ENCODE measurements at places on chromosomes 6 and 20. TPM values are rescaled to one million over a fixed set of nuclear protein-coding genes. Genes with fewer than 3 reads are reported as not detected.

DNA sequence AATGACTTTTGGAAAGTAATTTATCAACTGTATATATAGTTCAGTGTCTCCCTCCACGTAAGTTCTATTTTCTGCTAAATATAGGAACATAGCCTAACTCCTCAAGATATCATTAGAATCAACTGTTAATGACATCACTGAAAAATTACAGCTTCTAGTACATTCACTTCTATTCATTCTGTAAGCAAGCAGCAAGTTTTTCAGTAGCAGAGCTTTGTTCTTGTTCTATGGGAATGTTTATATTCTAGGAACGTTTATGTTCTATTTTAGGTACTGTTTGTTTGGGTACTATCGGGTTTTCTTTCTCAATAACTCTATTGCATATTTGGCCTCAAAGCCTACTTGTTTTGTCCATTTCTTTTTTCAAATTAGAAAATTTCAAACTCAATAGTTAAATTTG is 525.6 kb downstream of the EPHA7 start:
- DNase-seq: no peak

DNA sequence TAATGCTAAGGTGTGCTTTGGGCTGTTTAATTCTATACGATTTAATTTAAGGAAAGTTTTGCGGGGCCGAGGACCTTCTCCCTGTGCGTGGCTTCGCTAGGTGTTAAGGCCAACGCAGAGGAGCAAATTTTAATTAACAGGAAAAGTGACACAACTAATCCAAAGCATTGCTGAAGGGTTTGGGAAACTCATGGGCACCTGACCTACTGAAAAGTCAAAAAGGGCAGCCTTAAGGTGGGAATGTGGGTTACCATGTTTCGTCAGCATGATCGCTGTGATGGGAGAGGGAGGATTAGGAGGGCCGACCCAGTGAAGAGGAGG is 415 bp upstream of the CUL9 start:
- no peak for DNase-seq

- no peak for DNase-seq
Measured at GRCh38 chr20:17866234-17867001, 102.2 kb downstream of the SNX5 start.

WFDC6 gene
- not detected for polyA plus RNA-seq

DNA sequence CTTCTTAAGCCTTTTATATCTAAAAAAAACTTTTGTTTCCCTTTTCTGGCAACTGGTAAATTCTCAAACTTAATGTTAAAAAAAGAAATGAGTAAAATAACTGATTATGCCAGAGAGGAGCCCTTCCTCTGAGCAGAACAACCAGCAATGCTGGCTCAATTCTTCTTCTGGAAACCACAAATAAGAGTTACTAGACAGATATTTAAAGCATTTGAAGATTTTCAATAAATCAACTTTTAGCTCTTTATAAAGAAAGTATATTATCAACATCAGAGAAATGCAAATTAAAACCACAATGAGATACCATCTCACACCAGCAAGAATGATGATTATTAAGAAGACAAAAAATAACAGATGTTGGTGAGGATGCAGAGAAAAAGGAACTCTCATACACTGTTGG is 61.1 kb upstream of the TCF21 start:
- no peak for DNase-seq

- DNase-seq: no peak
Measured at GRCh38 chr6:34565722-34566137, 9.6 kb upstream of the SPDEF start.

SEL1L2 gene
- not detected for polyA plus RNA-seq

DNA sequence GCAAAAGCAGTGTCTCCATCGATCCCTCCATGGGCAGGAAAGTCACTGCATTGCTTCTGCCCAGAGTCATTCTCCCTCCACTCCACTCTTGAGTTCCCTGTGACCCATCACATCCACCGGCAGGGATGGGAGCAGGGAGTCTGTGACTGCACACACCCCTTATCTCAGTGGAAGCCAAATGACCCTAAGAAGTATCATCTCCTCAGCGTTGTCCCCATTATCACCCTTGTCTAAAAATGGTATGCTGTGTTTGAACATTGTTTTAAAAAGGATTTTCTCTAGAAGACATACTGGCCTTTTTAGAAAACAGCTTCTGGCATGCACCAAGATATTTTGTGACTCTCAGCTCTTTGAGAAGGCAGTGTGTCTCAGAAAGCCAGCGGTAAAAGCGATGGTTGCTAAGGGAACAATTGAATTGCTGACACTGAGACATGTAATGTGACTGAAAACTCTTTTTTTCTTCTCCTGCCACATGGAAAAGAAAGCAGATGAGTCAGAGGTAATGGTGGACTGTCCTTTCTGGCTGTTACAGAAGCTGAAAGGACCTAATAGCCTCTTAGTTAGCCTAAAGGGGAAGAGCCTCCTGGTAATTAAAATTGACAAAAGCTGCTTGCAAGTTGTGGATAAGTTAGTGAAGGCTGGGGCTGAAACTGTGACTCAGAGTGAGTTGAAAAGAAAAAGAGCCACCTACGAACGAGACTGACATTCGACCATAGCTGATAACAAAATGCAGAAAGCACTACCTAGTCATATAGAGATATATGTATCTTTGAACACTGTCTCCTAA is 120.5 kb downstream of the MAP3K7 start:
- DNase-seq: no peak

PLEKHG1 gene
- polyA plus RNA-seq: 35.3 TPM

GRCh38 chr20:62840244-62841197 is 21.1 kb downstream of the TCFL5 start:
- no peak for DNase-seq

GRCh38 chr6:56739836-56740815 is 97.4 kb upstream of the DST start:
- DNase-seq: no peak

DNA sequence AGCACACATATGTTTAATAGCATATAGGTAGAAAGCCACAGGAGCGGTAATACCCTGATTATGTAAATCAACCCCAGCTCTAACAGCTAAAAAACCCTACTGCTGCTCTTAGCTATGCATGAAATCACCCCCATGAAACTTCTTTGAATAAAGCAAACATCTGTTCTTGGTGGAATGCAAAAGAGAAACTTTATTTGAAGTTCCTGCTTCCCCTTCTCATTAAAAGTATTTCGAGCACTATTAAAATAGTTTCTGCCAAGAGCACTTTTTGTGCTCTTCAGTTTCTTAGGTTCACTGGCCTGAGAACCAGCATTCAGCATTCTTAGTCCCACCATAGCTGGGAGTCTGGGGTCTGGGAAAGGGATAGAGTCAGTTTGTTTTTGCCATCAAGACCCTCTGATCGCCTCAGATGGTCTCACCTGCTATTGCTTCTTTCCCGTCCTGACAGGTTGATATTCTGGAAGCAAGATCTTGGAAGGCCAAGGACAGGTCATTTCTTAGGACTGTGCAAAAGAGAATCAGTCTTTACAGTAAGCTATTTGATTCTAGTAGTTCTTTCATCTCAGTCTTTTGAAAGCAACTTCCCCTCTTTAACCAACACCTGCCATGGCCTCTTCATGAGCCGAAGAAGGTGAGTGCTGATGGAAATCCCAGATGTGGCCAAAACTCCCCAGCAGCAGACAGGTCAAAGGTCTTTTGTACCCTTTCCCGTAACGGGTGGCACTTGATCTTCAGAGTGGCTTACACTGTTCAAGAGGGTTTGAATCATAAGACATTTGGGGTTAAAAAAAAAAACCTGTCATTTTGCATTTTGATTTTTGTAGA is 76.5 kb upstream of the TMEM170B start:
- no peak for DNase-seq

ETV7 gene
- 0.13 TPM for polyA plus RNA-seq

PRKN gene
- polyA plus RNA-seq: 12.0 TPM

DNA sequence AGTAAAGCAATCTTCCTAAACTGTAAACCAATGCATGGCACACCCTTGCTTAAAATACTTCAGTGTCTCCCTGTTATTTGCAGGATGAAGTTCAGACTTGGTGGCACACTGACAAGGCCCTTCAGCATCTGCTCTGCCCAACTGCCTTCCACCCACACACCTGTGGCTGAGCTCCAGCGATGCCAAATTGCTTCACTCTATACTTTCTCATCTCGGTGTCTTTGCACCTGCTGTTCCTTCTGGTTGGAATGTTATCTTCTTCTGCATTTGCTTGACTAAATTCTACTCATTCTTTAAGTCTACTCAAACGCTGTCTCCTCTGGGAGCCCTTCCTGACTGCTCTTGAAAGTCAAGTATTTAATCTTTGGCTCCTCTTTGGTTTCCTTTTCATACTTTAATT is 100.1 kb upstream of the SUPT3H start:
- no peak for DNase-seq

DNA sequence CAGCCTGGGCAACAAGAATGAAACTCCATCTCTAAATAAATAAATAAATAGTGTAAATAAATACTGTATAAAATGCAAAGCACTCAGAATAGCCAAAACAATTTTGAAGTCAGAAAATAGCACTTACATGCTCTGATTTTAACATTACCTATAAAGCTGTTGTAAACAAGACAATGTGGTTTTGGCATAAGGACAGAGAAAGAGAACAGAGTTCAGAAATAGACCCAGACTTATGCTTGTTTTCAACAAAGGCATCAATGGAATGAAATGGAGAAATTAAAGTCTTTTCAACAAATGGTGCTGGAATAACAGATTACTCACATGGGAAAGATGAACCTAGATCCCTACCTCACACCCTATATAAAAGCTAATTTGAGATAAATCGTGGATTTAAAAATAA is 10.4 kb downstream of the ACAT2 start:
- DNase-seq: no peak

MYO6 gene
- 94.4 TPM for polyA plus RNA-seq

RSPO4 gene
- polyA plus RNA-seq: 3.3 TPM

EEF1E1 gene
- 52.6 TPM for polyA plus RNA-seq

GRCh38 chr6:53432318-53433161 is 83.8 kb upstream of the ELOVL5 start:
- DNase-seq: peak; percentile 56
